ENCODE measurements at places on chromosomes 12 and 14.

DNA sequence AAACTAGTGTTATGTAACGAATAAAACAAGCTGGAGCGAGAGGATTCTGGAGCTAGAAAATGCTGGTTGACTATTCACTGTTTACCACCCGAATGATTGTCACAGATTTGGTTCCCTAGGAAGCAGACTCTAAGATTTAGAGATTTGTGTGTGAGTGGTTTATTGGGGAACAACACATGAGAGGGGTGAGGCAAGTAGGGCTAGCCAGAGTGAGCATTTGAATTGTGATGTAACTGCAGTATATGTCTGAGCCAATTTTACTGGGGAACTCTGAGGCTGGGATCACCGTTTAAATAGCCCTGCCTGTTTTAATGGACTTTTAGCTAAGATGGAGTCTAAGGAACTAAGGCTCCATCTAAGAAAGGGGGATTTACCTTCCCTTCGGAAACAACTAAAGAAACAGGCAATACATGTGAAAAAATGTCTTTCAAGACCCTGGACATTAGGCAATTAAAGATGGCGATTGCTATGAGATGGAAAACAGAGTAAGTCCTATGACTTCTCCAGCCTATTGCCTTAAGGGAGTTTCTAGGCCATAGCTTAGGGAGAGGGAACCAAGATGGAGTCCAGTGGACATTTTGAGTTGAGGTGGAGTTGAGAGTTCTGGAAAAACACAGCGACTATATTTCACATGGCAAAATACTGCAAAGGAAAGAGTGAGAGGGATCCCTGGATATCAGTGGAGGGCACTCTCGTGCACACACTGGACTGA is 6.3 kb downstream of the MGP start:
- DNase-seq, result no peak

DNA sequence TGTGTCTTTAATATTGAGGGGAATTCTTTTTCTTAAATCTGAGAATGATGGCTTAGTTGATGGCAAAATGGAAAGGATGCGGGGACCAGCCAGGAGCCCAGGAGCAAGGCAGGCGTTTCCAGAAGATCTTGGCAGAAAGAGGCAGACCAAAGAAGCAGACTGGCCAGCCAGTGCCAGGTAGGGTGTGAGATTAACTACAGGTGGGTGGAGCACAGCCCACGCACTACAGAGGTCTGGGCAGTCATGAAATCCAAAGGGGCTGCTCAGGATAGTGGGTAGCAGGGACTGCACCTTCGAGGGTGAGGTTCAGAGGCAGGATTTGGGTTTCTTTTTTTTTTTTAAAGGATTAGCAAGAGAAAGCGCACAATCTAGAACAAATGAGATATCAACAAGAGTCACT is 17.7 kb upstream of the PCNX1 start:
- DNase-seq, result no peak

DNA sequence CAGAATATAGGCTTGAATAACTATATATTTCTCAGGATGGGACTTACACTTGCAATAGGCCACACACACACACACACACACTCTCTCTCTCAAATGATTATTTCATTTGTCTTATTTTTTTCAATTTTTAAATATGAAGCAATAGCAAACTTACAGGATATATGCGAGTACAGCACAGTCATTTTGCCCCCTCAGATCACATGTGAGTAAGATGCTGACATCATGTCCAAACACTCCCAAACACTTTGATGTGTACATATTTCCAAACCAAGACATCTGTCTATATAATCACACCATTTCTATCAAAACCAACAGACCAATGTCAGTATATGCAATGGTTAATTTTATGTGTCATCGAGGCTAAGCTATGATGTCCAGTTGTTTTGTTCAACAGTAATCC is 1535.9 kb upstream of the FLRT2 start:
- DNase-seq, result no peak

- DNase-seq, result no peak
Measured at GRCh38 chr12:25417071-25417470, 136.0 kb downstream of the LMNTD1 start.

GRCh38 chr14:38605193-38606114 is 349.6 kb upstream of the CLEC14A start:
- DNase-seq, result no peak

DNA sequence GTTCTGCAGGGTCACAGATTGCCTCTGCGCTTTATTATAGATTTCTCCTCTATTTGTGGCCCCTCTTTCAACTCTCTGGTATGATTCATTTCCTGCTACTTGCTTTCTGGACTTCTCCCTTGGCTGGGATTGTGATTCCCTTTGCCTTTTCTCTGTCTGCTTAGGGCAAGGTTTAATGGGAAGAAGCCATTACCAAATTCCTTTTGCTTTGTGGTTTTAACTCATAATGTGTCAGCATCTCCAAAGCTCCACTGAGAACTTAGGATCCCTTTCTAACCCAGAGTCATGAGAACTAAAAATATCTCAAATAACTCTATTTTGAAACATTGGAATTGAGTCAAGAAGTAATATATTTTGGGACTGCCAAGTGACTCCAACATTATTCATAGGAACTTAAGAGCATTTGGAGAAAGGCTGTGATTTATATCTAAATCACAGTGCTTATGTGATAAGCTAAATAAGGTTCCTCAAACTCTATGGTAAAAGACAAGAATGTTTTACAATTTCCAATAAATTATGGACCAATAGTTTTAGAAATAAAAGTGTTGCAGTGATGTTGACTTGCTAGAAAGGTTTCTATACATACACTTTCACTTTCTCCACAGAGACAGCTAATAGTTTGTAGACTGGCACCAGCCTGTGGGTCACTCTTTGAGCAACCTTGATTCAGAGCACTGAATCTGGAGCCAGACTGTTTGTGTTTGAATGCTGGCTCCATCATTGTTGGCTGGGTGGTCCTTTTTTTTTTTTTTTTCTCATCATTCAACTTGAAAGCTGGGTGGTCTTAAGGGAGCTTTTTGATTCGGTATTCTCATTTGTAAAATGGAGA is 93.9 kb downstream of the DACT1 start:
- DNase-seq, result no peak

GRCh38 chr14:54902521-54903420 is at the start of gene GCH1:
TSS of gene GCH1 (minus strand) at chr14:54902826. CDS start at chr14:54902663, 163 bp downstream.
- peak; percentile 53 for DNase-seq

GRCh38 chr12:124837958-124838803 is 25.5 kb downstream of the SCARB1 start:
- no peak for DNase-seq

GRCh38 chr12:14410177-14410576 is 44.7 kb downstream of the ATF7IP start:
- no peak for DNase-seq

Data from NCI-H1417 treated with DMSO at 0.1 percent for 48 hours (cell line).